ENCODE measurements at places on chromosomes 1 and 21.

DNA sequence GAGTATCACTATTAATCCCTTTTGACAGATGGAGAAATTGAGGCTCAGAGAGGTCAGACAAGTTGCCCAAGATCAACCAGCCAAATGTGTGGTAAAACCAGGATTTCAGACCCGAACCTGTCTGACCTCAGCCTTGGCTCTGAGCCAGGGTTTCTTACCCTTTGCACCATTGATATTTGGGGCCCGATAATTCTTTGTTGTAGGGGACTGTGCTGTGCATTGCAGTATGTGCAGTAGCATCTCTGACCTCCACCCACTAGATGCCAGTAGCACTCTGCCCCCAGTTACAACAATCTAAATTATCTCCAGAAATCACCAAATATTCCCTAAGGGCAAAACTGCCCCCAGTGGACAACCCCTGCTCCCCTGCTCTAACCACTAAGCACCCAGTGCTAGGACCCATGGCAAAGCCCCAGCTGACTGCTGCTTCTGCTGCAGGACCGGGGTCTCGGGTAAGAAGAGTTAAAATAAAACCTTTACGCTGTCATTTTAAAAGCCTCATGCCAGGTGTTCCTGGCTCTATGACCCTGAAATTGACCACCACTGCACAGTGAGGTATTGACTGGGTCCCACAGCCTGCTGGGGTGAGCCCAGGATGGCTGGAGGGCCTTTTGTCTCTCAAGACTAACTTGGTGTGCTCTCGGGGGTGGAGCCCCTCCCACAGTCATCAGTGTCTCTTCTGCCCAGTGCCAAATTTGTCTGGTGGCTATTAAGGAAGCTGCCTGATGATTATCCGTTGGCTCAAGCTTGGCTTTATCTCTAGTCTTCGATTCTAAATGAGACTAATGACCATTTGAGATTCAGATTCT, 5.6 kb upstream of the MAN1C1 start:
- no peak for DNase-seq

GRCh38 chr1:114130846-114131525, 22.7 kb downstream of the SYT6 start:
- DNase-seq, result no peak

- DNase-seq, result no peak
These were observed 41.3 kb upstream of the CFHR3 start for GRCh38 chr1:196733091-196733970.

- DNase-seq, result no peak
These were observed 51.5 kb downstream of the DMRTA2 start for GRCh38 chr1:50371749-50372148.

GRCh38 chr1:40794974-40795715, 11.6 kb downstream of the KCNQ4 start:
- DNase-seq, result no peak

DNA sequence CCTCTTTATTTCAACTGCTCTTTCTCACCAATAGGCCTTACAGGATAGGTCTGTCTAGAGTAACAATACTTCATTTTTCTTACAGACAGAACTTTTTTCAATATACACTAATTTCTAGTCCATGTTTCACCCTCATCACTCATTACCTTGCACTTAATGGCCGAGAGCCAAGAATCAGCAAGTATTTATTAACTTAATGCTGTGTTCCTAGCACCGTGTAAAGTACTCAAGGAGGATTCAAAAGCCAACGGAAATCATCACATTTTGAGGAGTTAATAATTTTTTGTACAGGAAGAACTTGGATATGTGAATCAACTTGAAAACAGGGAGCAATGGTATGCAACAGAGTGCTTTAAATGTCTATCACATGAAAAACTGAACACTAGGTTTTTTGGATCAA, 102.0 kb downstream of the PTPN14 start:
- DNase-seq, result no peak

DNA sequence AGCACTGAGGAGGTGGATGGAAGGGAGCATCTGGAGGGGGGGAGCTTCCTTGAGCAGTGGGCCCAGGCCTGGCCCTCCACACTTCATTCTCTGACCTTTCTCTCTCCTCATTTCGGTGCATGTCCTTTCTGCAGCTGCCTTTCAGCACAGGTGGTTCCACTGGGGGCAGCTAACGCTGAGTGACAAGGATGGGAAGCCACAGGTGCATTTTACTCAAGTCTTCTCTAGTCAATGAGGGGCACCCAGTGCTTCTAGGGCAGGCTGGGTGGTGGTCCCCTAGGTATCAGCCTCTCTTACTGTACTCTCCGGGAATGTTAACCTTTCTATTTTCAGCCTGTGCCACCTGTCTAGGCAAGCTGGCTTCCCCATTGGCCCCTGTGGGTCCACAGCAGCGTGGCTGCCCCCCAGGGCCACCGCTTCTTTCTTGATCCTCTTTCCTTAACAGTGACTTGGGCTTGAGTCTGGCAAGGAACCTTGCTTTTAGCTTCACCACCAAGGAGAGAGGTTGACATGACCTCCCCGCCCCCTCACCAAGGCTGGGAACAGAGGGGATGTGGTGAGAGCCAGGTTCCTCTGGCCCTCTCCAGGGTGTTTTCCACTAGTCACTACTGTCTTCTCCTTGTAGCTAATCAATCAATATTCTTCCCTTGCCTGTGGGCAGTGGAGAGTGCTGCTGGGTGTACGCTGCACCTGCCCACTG, 43.2 kb downstream of the YARS1 start:
- DNase-seq, result no peak

DNA sequence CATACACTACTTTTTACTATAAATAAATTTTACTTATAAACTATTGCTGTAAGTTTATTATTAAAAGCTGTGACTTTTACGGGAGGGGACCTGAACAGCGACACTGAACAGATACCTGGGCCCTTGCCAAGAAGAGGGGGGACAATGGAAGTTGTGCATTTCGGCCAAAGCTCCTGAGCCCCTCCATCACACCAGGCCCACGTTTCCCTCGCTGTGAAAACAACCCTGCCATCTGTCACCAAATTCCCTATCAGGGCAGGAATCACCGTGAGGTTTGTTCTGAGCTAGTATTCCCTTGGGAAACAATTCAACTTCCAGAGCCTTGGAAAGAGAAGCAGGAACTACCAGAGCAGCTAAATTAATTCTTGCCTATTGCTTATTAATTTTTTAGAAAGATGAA, 37.0 kb downstream of the VTCN1 start:
- no peak for DNase-seq

- no peak for DNase-seq
These were observed 15.3 kb downstream of the RCAN1 start for GRCh38 chr21:34599534-34600101.

DNA sequence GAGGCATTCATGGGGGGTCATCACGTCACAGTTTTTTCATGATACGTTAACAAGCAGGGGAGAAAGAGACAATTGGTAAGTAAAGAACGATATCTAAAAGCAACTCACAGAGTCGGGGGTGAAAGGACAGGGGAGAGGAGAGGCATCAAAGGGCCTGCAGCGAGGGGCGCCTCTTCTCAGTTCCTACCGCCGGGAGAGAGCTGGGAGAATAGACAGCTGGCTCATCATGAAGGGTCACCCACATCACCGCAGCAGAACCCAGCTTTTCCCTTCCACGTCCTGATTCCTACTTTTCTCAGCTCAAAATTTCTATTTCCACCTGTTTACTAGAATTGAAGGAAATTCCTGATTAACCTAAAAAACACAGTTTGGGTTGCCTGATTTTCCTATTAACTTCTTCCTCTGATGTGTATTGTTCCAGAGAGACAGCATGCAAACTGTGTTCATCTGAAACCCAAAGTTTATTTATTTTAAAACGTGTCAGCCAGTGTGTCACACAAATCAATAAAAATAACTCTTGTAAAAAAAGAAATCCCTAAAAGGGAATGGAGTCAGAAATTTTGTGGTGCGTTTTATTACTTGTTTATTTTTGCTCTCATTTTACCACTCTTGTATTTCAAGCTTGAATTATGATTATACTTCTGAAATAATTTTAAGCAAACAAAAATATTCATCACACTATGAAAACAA, 75.4 kb downstream of the SLC25A24 start:
- no peak for DNase-seq
